ENCODE measurements at places on chromosomes 3 and 15.

DNA sequence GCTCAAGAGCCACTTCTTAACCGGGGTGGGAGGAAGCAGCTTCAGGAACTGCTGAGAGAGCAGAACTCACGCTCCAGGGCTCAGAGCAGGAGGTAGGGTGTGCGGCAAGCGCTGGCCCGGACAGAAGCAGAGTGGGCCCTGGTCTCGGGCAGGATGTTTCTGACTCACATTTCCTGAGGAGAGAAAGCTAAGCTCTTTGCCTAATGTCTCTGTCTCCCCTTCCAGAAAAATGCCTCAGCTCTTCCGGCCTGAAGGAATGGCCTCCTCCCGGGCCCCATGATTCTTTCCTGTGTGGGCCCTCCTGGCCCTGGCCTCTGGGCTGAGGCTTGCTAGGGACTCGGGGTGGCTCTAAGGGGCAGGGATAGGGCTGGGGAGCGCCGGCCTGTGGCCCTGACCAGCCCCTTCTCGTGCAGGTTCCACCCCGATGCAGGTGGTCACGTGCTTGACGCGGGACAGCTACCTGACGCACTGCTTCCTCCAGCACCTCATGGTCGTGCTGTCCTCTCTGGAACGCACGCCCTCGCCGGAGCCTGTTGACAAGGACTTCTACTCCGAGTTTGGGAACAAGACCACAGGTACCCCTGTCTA lies 4.1 kb upstream of the STAB1 start:
- peak; percentile 64 for DNase-seq

- DNase-seq, result no peak
These were observed 140.2 kb upstream of the SETMAR start for GRCh38 chr3:4163011-4163410.

DNA sequence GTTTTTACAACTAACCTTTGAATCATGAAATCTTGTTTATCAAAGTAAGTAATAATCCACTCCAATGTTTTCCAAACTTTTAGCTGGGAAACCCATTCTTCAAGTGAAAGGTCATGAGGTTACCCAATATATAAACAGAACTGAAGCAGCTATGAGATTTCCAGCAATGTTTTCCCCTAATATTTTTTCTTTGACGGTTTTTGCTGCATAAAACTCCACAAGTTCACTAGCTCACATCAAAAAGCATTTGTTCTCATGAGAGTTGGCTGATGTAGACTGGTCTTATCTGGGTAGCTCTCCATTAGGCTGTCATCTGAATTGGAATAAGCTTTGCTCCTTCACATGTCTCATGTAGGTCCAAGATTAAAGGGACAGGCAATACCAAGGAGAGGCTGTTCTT lies 241.2 kb upstream of the LRRC3B start:
- no peak for DNase-seq

GRCh38 chr3:117133066-117133465 lies 423.5 kb downstream of the TUSC7 start:
- DNase-seq, result no peak

GRCh38 chr15:66714543-66714981 lies 12.5 kb downstream of the SMAD6 start:
- DNase-seq, result peak; percentile 59

DNA sequence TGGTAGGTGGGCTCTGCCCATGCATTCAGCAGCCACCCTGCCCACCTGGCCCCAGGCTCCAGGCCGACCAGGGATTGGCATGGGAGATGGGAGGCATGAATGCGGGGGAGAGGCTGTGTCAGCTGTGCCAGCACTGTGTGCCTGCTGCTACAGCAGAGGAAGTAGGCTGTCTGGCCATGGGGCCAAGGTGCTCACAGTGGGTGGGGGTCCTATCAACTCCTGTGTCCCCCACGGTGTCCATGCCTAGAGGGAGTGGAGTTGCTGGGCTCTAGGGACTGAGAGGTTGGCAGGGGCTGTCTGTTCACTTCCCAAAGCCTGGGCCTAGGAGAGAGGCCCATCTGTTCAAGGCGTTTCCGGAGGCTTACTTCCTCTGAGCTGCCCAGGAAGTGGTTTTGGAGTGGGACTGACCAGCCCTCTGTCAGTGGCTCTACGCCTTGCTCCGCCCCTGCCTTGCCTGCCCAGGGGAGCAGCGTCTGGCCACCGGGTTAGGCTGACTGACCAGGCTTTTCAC lies 5.8 kb downstream of the PRKCD start:
- peak; percentile 75 for DNase-seq

- DNase-seq, result no peak
These were observed 26.7 kb downstream of the PGPEP1L start for GRCh38 chr15:98980899-98981228.

GRCh38 chr3:139388821-139389551 lies 461 bp downstream of the COPB2 start:
- no peak for DNase-seq

DNA sequence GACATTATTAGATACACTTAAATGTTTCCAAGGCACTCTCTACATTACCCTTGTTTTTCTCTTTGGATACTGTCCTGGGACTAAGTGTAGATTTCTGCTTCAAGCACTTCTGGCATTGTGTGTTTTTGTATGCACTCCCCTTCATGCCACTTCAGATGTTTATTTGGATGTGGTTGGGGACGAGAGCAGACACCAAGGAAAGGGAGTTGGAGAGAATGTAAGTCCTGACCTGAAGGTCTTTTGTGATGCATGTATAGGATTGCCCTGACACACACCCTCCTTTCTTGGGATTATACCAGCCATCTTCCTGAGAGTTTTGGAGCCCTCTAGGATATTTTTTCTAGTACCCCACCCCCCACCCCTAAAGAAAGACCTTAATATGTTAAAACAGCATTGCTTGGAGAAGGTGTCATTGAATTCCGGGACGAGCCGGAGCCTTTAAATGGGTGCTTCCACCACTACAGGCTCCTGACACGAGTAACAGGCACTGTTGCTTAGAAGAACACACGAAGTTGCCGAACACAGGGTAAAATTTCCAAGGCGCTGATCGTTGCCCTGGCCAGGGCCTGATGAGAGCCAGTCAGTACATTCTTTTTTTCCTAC lies 22.7 kb downstream of the PSMD6 start:
- no peak for DNase-seq

GRCh38 chr3:146705225-146705624 lies 100.1 kb upstream of the PLSCR5 start:
- DNase-seq, result no peak

DNA sequence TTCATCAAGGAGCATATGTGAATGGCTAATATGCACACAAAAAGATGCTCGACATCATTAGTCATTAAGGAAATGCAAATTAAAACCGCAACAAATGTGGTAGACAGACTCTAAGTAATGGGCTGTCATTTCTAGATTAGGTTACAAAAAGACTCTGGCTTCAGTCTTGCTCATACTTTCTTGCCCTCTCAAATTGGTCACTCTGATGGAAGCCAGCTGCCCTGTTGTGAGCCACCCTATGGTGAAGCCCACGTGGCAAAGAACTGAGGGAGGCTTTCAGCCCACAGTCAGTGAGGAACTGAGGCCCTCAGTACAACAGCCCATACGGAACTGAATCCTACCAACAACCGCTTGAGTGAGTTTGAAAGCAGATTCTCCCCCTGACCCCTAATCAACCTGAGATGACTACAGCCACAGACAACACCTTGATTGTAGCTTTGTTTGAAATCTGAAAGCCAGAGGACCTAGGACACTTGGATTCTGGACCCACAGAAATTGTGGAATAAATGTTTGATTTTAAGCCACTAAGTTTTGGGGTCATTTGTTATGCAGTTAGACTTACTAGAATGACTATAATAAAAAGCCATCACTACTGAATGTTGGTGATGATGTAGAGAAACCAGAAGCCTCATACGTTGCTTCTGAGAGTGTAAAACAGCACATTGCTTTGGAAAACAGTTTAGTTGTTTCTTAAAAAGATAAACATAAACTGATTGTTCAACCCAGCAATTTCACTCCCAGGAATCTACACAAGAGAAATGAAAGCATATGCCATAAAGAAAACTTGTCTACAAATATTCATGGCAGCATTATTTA lies 45.7 kb downstream of the EHHADH start:
- DNase-seq, result peak; percentile 49

GRCh38 chr15:78873793-78874765 lies 1.4 kb downstream of the MORF4L1 start:
- peak; percentile 36 for DNase-seq

DNA sequence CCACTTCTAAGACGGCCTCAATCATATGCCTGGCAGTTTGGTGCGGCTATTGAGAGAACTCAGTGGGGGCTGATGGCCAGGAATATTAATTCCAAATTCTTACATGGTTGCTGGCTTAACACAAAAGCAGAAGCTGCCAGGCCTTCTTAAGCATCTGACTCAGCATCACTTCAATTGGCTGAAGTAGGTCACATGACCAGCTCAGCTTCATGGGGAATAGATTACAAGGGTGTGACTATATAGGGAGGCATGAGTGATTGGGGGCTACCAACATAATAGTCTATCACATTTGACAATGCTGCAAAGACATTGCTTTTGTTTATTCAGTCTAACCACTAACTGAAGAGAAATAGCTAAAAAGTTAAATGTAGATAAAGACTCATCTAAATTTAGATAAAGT lies 101.6 kb upstream of the ANKRD28 start:
- DNase-seq, result peak; percentile 87

DNA sequence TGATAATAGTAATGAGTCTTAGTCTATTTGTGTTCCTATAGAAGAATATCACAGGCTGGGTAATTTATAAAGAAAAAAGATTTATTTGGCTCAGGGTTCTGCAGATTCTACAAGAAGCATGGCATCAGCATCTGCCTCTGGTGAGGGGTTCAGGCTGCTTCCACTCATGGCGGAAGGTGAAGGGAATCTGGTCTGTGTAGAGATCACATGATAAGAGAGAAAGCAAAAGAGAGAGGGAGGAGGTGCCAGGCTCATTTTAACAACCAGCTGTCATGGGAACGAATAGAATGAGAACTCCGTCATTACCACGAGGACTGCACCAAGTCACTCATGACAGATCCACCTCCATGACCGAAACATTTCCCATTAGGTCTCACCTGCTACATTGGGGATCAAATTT lies 664.0 kb upstream of the SGO1 start:
- no peak for DNase-seq
